Urinary bladder (tissue), 4 donors: ENCODE measurements at places on chromosomes 1 and 21.

DNA sequence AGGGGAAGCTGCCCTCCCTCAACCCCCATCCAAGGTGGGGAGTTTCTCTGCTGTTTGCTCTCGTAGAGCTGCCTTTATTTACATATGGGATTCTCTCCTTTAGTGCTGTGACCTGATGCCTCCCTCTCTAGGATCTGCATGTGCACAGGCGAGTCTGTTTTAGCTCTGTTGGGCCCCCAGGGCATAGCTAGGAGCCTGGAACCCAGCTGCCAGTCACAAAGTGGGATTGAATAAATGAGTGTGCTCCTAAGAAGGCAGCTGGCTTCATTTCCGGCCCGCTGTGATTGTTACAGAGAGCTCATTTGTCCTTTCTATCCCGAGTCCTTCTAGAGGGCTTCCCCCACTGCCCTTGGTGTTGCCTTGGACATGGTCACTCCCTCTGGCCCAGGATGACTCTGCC is 176.6 kb downstream of the GRIK3 start:
- no peak for DNase-seq

DNA sequence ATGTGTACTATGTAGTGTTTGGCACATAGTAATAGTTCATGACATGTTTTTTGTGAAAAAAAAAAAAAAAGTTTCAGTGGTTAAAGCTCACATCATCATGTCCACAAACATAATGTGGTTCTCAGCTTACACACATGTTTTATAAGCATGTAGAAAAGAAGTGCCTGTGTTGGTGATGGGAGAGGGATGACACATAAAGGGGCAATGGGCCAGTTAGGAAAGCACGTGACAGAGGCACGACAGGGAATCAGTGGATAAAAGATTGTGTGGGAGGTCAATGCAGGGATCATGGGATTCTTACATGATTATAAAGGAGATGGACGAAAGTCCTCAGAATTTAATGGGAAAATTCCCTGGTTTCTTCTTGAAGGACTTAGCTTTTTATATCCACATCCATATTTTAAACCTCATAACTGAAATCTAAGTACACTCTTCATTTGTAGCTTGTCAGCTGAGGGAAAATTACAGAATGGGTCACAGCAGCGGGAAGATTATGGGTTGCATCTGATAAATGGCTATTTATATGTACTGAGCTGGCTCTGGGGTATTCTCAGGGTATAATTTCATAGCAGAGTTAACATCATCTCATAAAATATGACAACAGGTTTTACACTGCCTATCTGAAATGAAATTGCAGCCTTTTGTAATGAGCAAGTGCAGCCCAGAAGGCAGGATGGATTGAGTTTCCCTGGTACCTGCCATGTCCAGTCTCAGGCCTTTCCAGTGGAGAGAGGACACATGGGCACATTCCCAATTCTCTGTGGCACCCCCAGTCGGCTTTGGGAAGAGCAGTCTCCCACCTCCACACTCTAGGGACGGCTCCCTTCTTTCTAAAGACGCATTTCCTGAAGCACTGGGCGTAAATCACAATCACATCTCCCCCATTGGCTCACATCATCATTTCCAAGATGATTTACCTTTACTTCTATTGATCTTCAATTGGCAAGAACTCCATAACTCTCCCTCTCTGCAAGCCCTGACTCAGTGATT is 42.3 kb upstream of the NHLH2 start:
- no peak for DNase-seq

DNA sequence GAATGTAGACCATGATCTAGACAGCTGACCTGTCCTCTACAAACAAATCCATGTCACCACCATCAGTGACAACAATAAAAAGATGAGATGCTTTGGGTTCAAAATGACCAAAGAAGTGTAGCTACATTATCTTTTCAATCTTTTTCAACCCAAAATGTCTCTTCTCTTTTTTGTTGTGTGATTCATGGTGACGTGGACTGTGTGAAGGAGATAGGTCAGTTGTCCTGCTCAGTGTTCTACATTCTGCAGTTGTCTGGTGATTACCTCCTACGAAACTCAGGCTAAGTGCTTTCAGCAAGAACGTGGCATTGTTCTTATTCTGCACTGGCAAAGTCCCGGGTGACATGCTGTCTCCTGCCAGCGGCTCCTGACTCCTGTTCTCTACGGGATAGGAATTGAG is 73.1 kb downstream of the PRKAB2 start:
- no peak for DNase-seq

DNA sequence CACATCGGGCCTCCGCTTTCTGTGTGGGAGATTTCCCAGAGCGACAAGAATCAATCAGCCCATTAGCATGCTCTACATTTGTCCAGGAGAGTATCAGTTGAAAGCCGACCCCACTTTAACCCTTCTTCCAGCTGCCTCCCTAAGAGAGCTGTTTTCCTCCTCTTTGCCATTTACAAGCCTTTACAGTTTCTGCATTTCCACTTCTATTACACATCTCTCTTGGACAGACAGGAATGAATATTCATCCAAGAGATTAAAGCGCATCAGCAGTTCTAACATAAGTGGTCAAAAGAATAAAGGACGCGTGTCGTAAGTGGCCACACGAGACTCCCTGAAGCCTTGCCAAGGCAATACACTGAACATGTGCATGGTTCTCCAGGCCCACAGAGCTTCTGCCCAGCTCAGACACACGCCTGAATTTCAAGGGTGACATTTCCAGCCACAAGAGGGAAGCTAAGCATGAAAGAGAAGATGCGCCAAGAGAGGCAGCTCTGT is 47.3 kb downstream of the FAM78B start:
- no peak for DNase-seq

- DNase-seq = no peak
Measured at GRCh38 chr21:42677339-42678321, 24.2 kb downstream of the PDE9A start.

- no peak for DNase-seq
Measured at GRCh38 chr1:86149591-86149990, 7.0 kb downstream of the COL24A1 start.

GRCh38 chr1:182275271-182275670 is 116.3 kb downstream of the GLUL start:
- no peak for DNase-seq

- no peak for DNase-seq
Measured at GRCh38 chr1:185438936-185439335, 121.9 kb upstream of the IVNS1ABP start.

GRCh38 chr1:222893255-222893654 is 78.4 kb downstream of the DISP1 start:
- DNase-seq = no peak

GRCh38 chr1:55418208-55419000 is 203.2 kb upstream of the USP24 start:
- DNase-seq = no peak

- DNase-seq = peak; percentile 21
Measured at GRCh38 chr1:245860657-245861544, 646.2 kb downstream of the SMYD3 start.

DNA sequence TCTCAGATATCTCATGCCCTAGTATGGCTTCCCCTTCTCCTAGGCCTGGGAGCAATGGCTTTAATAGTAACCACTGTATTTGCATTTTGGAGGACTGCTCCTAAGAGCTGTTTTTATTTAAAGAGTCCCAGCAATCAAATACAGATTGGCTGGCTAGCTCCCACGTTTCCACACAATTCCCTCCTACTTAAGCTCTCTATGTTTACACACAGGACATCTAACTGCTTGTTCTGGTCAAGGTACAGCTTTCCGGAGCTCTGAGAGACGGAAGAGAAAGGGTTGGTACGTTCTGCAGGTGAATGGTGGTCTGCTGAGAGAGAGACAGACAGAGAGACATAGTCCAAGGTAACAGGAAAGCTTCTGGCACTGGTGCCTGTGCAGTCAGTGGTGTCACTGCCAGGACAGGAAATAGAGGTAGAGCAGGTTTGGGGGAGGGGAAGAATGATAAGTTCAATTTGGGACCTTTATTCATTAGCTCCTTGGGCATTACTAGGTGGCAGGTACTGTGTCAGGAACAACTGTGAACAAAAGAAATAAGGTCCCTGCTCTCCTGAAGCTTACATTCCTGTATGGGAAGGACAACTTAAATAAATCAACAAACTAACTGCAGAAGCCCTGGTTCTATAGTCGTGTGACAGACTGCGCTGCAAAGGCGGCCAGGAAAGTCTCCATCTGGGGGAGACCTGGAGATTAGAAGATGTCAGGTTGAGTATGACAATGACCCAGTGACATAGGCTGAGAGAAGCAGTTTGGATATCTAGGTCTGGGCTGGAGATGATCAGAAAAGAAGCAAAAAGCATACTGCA is 1.2 kb upstream of the SLC25A33 start:
- peak; percentile 40 for DNase-seq

DNA sequence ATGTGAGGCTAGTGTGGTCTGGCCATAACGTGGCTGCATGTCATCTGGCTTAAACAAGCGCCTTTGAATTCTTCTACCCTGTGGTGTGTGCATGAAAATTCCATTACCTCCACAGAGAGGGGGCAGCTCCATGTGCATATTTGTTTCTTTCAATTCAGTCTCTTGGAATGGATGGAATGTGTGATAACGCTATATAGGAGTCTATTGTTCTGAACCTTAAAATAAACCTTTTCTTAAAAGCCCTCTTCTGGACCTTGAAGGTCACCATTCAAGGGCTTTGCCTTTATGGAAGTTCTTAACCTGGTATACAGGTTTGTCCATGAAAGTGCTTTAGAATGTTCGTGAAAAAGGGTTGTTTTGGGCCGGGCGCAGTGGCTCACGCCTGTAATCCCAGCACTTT is 118.2 kb upstream of the ADGRL2 start:
- DNase-seq = no peak
